ENCODE measurements at places on chromosomes 11 and 22. TPM values are rescaled to one million over a fixed set of nuclear protein-coding genes. Genes with fewer than 3 reads are reported as not detected.

DNA sequence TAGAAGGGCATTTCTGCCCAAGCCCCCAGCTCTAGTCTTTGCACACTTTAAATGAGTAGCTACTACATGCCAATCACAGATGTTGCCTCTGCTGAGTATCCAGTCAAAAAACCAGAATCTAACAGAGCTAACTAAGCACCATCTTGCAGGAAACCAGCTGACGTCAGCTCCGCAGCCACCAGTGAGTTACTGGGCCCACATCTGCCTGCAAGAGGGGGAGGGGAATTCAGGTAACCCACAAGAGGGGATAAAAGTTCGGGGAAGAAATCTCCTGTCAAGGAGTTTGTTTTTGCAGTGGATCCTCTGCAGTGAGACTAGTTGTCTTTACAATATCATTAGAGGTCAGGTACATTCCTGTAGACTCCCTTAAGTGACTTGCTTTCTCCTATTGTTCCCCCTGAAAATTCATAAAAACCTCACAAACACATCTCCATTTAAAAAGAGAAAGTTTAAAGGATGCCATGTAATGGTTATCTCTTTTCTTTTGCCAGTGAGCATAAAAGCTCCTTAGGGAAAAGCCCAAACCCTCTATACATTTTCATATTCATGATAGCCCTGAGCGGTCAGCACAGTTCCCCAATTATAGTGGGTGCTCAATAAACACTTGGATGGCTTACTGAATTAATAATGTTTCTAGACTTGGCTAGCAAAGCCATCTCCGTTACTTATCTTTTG, 9.3 kb downstream of the CD44 start:
- DNase-seq, result no peak

- peak; percentile 74 for DNase-seq
Observed at GRCh38 chr22:49502126-49502826, 325.4 kb downstream of the BRD1 start.

DNA sequence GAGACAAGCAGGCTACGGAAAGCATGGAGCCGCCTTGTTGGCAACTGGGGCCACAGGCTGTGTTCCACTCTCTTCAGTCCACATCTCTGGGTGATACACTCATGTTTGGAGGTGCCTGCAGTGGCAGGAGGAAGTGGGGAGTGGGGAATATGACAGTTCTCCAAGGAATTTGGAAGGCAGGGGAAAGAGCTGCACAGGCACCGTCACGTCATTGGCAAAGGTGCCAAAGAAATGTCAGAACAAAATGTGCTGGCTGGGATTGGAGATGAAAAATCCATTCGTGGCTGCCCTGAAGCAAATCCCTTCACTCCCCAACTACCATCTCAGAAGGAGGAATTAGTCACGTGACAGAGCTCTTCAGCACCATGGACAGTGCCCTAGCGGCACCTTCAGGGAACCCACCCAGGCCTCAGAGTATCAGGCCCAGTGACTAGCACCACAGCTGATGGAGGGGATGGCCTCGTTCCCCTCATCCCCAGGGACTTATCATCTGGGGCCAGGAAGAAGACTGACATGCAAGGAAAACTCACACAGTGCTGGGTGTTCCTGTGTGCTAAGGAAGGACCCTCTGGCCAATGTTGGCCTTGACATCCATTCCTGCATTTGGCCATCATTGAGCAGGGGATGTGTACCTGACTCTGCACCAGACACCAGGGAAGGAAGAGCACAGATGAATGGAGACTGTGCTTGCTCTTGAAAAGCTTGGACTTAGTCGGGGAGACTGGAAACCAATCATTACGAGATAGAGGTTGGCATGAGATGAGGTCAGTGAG, 48.5 kb upstream of the PRDM11 start:
- DNase-seq, result peak; percentile 41

GRCh38 chr11:122737951-122738693, 82.6 kb downstream of the UBASH3B start:
- DNase-seq, result peak; percentile 63

- DNase-seq, result no peak
Observed at GRCh38 chr11:58774164-58774593, 42.4 kb upstream of the GLYAT start.

DNA sequence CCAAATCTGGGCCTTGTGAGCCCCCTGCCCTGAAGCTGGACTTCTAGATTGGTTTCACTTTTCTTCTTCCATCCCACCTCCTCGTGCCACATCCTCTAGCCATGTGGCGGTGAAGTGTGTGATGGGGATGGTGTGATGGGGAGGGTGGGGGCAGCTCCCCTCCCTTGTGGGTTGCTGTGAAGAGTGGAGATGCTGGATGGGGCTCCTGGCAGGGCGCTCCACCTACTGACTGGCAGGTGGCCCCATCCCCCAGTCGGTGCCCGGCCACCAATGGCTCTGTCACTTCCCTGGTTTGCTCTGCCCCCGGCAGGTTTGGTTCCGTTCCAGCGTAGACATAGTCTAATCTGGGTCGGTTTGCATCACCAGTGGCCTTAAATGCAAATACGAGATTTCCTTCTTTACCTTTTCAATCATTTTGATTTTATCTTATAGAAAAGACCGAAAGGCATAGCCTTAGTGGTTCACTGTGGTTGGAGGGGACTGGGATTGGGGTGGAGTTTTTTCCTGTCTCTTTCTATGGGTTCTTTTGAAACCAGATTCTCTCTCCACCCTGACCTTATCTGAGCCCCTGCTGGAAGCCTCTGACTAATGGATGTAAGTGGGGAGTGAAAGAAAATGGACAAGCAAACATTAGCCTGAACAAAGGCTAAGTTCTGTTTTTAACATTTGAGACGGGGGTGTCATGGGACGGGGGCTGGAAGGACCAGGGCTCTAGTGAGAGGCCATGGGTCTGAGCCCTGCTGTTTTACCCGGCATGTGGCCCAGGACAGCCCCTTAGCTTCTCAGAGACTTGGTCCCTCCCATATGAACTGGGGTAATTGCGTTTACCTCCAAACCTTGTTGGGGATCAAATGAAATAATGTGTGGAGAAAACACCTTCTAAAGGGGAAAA, 149.3 kb downstream of the CACNA1I start:
- no peak for DNase-seq

Gene INS
- total RNA-seq, result not detected

Gene NXPE4
- not detected for total RNA-seq

Gene UPK3A
- total RNA-seq, result 6.0 TPM

Measured in HT-29 (cell line).